Cardiac septum (tissue), 1 donor: ENCODE measurements at places on chromosomes 2 and 18. TPM values are rescaled to one million over a fixed set of nuclear protein-coding genes. Genes with fewer than 3 reads are reported as not detected.

Gene CNGA3
- not detected for total RNA-seq

Gene TMEM17
- 1.4 TPM for total RNA-seq

Gene TRIM54
- total RNA-seq, result 218 TPM

Gene AQP12B
- total RNA-seq, result not detected

Gene HOXD10
- total RNA-seq, result 0.16 TPM

Gene IL1RN
- total RNA-seq, result 0.59 TPM

Gene NEU2
- total RNA-seq, result not detected

Gene RTP5
- total RNA-seq, result 0.08 TPM

Gene SIX2
- total RNA-seq, result 0.89 TPM

Gene SPAST
- 8.1 TPM for total RNA-seq

Gene GPAT2
- 6.6 TPM for total RNA-seq

Gene CPO
- total RNA-seq, result not detected

DNA sequence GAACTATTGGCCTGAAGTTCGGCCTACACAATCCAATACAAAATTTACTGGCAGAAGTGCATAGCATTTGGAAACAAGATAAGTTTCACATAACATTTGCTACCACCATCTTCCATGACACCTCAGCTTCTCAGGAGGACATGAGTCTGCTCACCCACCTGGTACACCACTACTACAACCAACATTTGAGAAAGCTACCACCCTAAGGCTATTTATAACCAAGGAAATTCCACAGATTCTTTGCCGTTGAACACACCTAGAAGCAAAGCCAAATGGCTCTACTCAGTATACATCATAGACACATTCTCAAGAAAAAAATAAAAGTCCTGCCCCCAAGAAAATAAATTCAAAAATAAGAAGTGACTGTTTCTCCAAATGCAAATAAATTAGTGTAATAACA lies 145.3 kb downstream of the SPAG16 start:
- DNase-seq, result no peak

DNA sequence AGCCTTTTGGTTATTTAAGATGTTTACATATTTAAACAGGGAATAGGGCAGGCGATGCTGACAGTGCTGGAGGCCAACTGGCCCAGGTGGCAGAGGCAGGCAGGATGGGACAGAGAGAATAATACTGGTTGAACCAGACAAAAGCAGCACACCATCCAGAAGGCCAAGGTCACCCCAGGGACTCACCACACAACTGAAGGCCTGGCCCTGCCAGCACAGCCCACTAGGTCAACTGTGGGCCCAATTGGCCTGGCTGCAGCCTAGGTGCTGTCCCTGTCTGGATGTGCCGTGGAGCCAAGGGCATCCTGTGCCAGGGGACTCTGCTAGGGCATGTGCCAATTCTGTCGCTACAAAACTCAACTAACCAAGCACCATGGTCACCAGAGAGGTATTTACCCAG lies 69.2 kb downstream of the RNF152 start:
- no peak for DNase-seq

- DNase-seq, result no peak
Observed at GRCh38 chr18:22828171-22828570, 105.0 kb upstream of the RBBP8 start.

GRCh38 chr18:48973731-48974130 lies 23.0 kb upstream of the SMAD7 start:
- no peak for DNase-seq

DNA sequence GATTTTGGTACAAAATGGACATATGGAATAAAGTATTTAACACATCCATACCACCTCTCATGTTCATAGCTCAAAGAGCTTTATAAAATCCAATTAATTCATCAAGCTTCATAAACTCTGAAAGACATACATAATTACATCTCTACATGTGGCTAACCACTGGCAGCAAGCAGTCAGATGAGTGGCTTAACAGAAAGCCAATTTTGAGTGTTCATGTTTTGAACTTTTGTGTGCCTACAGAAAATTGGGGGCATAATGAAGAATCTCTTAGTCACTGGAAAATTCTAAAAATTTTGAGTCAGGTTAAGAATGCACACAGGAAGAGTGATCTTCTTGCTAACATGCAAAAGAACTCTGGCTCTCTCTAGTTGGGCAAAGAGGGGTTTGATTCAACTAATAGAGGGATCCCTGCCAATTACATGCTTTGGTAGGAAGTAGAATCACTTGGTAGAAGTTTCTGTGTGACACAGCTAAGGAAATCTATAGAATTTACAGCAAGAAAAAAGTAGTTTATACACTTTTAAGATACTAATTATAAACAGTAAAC lies 287.4 kb downstream of the NOL4 start:
- DNase-seq, result no peak

DNA sequence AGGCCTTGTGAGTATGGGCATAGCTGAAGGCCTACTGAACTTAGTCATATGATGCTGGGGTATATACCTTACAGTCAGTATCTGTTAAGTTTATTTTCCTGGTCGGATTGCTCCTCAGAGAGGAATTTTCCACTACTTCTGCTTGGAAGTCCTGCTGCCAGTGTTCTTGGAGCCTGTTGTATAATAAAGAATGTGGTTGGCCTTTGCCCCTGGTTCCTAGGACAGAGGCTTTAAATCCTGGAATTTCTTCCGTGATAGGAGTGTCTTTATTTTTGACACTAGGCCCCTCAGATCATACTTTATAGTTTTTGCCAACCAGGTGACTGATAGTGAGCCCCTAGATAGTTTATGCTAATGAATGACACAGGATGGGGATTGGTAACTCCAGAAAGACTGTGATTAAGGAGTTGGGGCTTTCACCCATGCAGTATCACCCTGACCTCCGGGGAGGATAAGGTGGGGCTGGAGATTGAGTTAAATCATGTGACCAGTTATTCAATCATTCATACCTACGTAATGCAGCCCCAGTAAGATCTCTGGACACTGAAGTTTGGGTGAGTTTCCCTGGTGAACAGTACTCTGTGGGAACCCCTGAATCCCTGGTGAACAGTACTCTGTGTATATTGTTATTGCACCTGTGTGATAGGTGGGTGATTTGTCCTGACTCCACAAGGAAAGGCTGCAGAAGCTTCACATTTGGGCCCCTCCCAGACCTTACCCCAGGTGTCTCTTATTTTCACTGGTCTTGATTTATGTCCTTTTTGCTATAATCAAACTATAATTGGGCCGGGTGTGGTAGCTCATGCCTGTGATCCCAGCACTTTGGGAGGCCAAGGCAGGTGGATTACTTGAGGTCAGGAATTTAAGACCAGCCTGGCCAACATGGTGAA lies 56.9 kb downstream of the COMMD1 start:
- no peak for DNase-seq

DNA sequence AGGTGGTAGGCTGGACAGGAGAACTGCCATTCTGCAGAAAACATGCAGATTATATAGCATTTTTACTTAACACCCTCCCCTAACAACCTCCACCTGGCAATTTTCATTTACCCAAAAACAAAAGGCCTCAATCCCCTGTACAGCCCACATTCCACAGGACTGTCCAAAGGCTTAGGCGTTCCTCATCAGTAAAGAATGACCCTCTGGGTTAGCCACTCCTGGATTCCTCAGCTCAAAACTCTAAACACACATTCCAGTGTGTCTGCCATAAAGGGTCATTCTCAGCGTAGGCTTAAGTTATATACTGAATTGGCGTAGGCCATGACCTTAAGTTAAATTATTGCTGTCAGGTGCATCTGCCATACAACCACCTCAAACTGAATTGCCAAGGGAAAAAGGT lies 261.8 kb upstream of the CHAC2 start:
- no peak for DNase-seq

- DNase-seq, result peak; percentile 35
Observed at GRCh38 chr2:158718196-158718585, 76.9 kb upstream of the DAPL1 start.

- no peak for DNase-seq
Observed at GRCh38 chr2:238597638-238598528, 171.2 kb downstream of the ASB1 start.

- no peak for DNase-seq
Observed at GRCh38 chr2:122136056-122136455, 380.6 kb downstream of the TSN start.

GRCh38 chr2:70091816-70092215 lies 4.5 kb downstream of the PCBP1 start:
- DNase-seq, result no peak

DNA sequence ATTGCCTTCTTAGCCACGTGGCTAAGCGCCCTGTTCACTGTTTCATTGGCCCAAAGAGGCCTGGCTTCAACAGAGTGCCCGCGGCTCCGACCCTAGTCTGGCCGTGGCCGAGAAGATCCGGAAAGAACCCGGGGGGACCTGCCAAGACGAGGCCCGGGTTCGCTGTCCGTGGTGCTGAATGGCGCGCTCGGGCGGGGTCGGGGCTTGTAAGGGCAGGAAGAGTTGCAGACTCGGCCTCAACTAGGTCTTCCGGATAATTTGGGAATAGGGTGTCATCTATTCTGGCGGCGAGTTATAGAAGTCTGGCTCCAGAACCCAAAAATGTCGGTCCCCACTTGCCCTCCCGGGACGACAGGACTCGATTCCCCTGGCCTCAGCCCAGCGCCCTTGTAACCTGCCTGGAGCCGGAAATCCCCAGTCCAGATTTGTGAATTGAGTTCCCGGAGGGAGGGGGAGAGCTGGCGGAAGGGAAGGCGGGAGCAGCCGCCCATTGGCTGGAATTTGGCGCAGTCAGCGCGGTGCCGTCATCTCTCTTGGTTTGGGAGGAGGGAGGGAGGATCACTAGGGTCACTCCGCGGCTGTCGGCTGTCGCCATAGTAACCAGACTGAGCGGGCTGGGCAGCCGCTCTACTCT lies 3.5 kb downstream of the CDK5R2 start:
- peak; percentile 77 for DNase-seq

GRCh38 chr2:37070931-37071330 lies 13.2 kb downstream of the HEATR5B start:
- no peak for DNase-seq

- DNase-seq, result no peak
Observed at GRCh38 chr2:51410331-51410730, 378.4 kb upstream of the NRXN1 start.

GRCh38 chr2:164565359-164565758 lies 55.9 kb downstream of the GRB14 start:
- DNase-seq, result no peak

GRCh38 chr2:238703053-238703415 lies 144.9 kb upstream of the TWIST2 start:
- peak; percentile 19 for DNase-seq

- peak; percentile 85 for DNase-seq
Observed at GRCh38 chr2:119240311-119241204, 16.9 kb downstream of the STEAP3 start.

DNA sequence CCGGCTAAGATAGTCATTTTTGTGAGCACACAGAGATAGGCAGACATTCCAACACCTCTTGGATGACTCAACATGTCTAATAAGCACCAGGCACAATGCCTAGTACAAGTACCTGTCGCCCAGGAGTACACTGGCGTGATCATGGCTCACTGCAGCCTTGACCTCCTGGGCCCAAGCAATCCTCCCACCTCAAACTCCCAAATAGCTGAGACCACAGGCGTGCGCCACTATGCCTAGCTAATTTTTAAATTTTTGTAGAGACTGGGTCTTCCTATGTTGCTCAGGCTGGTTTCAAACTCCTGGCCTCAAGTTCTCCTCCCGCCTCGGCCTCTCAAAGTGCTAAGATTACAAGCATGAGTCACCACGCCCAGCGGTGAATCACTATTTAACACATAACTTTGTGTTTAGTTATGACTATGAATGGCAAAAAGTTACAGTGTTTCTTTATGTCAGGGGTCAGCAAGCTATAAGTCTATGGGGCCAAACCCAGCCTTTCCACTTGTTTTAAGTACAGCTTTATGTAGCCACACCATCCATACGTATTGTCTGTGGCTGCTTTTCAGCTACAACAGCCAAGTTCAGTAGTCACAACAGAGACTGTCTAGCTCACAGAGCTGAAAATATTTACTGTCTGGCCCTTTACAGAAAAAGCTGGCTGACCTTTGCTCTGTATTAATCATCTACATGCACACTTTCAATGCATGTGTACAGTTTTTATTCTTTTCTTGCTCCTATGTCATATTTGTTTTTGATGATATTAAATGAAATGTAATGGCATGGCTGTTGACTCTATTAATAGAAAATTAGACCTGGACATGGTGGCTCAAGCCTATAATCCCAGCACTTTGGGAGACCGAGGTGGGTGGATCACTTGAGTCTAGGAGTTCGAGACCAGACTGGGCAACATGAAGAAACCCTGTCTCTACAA lies 18.7 kb downstream of the ORC2 start:
- DNase-seq, result no peak

- DNase-seq, result no peak
Observed at GRCh38 chr2:229270551-229271410, at the start of gene PID1. TSS of gene PID1 (minus strand) at chr2:229271287. CDS start at chr2:229271043, 244 bp downstream.

DNA sequence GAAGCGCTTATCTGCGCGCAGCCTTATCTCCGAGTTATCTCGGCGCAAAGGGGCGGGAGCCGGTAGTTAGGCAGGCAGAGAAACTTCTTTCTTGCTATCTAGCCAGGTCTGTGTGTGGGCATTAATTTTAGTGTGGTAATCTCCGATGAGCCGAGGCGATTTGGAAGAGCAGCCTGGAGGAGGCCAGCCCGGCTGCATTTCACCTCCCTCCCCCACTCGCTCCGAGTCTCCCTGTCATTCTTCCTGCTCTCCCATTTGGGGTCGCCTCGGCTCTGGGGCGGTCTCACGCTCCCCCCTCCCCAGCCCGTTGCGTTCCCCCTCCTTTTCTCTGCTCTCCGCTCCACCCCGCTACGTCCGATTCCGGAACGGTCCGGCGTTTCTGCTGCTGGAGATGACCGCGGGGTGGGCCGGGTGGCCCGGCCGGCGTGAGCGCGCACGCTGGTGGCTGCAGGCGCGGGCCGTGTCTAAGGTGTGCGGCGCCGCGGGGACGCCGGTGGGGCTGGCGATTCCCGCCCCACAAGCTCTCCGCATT lies 566 bp downstream of the GATA6 start:
- peak; percentile 80 for DNase-seq

- no peak for DNase-seq
Observed at GRCh38 chr2:133720429-133720828, 152.2 kb upstream of the NCKAP5 start.

DNA sequence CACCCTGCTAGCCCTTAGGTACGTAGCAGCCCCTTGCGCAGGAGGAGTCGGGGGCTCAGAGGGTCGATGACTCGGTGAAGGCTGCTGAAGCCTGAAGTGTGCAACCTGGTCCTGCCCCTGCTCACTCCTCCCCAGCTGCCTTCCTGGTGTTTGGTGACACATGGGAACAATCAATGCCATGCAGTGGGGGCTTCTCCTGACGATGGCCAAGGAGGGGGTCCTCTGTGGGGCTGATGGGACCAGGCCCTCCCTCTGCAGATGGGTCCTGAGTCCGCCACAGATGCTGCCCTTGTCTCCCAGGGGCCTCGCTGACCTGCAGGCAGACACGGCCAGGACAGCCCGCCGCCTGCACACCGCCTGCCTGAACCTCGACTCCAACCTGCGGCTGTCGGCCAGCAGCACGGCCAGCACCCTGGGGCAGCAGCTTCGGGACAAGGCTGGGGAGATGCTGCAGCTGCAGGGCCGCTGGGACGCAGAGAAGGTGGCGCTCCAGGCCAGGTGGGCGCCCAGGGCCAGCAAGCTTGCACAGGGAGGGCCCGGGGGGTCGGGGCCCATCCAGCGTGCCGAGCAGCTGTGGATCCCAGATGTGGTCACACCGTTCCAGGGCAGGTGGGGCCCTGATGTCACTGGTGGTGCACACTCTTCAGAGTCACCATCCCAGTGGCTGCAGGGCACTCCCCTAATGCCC lies 24.6 kb downstream of the CROCC2 start:
- DNase-seq, result peak; percentile 36

- DNase-seq, result no peak
Observed at GRCh38 chr2:185978634-185979407, 240.2 kb downstream of the FSIP2 start.
